ENCODE measurements at places on chromosomes 5 and 9.

DNA sequence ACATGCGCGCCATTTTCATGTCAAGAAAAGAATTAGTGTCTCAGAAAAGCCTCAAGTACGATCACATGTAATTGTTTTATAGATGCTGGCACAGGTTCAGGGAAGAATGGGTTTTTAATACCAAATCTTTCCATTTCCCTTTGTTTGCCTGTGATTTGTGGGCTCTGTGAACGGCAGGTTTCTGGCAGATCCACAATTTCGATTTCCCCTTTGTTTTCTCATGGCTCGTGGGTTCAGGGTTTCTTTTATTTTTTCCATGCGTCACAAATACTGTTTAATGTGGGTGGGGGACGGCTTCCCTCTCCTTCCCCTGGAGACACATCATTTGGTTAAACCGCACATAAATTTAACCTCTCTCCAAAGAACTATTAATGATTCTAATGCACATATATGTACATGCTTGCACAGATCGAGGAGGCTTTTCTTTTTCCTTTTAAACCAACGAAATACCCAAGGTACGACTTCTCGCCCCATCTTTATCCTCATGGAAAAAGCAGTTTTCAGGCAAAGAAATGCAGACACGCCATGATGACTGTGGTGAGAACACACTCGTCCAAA lies 195.9 kb downstream of the SLIT3 start:
- no peak for DNase-seq

- peak; percentile 1 for DNase-seq
Observed at GRCh38 chr5:54309276-54309675, 1.1 kb downstream of the ARL15 start.

GRCh38 chr5:64873441-64873840 lies 104.7 kb downstream of the CWC27 start:
- DNase-seq, result no peak

- no peak for DNase-seq
Observed at GRCh38 chr5:165616490-165617405, 2111.3 kb downstream of the MAT2B start.

- no peak for DNase-seq
Observed at GRCh38 chr9:72807765-72808445, 144.9 kb downstream of the ALDH1A1 start.

- no peak for DNase-seq
Observed at GRCh38 chr5:124264499-124264898, 481.9 kb downstream of the ZNF608 start.

DNA sequence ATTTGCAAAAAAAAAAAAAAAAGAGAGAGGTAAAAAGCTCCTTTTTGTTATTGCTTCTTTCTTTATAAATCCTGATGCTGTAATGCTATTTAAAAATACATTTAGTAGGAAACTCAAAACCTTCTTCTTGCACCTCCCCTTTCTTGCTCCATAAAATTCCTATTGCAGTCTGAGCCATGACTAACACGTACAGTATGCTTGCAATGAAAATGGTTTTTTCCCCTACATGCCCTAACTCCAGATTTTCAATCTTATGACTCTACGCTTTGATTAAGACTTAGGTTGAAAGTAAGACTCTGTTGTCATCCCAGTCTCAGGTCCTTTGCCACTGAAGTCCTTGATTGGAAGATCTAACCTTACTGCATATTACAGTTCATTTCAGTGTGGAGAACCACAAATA lies 23.9 kb downstream of the FGF10 start:
- DNase-seq, result no peak

GRCh38 chr5:31889001-31889561 lies 250.2 kb downstream of the PDZD2 start:
- no peak for DNase-seq

GRCh38 chr5:153237671-153238332 lies 252.7 kb upstream of the GRIA1 start:
- DNase-seq, result no peak

DNA sequence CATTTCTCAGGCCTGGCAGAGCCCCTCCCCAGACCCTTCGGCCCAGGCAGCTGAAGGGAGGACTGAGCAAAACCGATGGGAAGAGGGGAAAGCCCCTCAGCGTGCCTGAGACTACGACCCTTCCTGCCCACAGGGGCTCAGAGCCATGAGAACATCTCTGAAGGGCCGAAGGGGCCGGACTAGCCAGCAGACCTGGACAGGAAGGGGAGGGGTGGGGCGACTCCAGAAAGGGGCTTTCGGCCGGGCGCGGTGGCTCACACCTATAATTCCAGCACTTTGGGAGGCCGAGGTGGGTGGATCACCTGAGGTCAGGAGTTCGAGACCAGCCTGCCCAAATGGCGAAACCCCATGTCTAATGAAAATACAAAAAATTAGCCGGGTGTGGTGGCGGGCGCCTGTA lies 85.8 kb upstream of the PHYKPL start:
- DNase-seq, result no peak

GRCh38 chr9:32587901-32588300 lies 14.9 kb upstream of the NDUFB6 start:
- DNase-seq, result no peak

- no peak for DNase-seq
Observed at GRCh38 chr9:72893437-72893836, 59.4 kb downstream of the ALDH1A1 start.

DNA sequence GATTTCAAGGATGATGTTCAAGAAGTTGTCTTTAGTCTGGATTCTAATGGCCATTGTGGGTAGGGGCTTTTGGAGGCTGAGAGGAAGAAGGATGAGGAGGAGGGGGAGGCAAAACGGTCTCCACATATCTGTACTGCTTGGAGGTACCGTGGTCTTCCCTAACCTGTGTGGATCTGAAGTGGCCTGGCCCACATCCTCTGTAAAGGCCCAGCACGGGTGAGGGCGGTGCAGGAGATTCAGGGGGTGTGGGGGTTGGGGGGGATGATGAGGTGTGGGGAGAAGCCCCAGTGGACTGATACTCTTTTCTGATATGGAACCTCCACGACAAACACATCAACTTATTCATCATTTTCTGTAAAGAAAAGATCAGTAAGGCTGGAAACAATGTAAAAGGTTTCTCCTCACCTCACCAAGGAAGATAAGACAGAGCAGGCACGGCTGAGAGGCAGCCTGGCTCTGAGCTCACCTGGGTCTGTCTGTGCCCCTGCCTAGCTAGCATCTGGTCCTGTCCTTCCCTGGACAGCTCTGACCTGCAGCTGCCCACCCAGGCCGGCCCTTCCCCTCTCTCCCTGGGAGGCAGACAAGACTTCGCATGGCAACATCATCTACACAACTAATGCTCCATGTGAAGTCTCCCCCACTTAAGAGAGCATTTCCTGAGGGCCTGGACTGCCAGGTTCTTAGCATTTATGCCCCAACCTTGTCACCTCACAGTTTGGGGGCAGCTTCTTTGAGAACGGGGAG lies 5.6 kb upstream of the IL3 start:
- no peak for DNase-seq

DNA sequence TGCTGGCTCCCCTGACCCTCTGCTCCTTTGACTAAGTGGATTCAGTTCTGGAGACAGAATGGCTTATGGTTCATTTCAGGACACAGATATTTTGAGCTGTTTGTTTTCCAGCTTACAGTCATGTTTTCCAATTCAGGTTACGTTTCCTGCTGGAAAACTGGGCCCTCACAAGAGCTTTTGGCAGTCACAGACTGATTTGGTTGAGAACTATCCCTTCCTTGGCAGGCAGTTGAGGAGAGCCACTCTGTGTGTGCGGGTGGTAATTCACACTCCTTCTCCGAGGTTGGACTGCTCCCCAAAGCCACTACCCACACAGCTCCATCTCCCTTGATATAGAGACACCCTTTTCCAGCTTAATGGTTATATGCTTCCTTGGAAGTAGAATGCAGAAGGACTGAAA lies 534.5 kb downstream of the TMEM38B start:
- no peak for DNase-seq

GRCh38 chr9:89036891-89037290 lies 45.6 kb downstream of the S1PR3 start:
- no peak for DNase-seq

- DNase-seq, result no peak
Observed at GRCh38 chr9:31275419-31275818, 1109.0 kb upstream of the ACO1 start.

- DNase-seq, result no peak
Observed at GRCh38 chr5:143213851-143214363, 189.6 kb downstream of the NR3C1 start.

DNA sequence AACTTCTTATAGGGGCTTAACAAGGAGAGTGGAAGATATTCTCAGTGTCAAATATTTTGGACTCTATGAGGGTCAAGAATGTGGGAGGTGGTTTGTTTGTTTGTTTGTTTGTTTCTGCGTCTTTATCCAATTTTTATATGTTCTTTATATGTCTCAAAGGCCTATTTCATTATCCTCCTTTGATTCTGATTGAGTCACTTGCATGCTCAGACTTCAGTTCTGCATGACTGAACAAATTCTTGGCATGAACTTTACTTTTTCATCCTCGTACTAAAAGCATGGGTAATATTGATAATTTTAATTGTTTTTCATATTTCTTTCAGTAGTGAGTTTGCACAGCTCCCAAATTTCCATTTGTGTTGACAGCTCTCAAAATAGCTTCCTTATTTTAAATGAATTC lies 19.2 kb upstream of the ERBIN start:
- DNase-seq, result no peak

- no peak for DNase-seq
Observed at GRCh38 chr9:88237991-88238571, 99.8 kb upstream of the SPATA31C2 start.

- DNase-seq, result no peak
Observed at GRCh38 chr5:164186550-164186949, 681.1 kb downstream of the MAT2B start.

- no peak for DNase-seq
Observed at GRCh38 chr5:115124741-115125140, 45.0 kb downstream of the TRIM36 start.

DNA sequence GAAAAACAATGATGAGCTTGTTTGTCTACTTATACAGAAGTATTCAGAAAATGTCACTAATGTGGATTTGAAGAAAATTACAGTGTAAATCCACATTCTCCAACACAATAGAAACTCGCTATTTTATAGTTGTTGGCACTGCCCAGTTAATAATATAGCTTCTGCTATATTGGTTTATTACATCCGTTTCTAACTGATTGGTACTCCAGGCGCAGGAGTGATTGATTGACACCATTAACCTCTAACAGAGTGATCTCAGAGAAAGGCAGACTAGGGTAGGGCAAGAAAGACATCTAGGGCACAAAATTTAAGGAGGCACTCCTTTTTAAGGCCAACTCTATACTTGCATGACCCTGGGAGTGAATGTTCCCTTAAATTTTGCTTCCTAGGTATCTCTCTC lies 84.0 kb upstream of the MIER3 start:
- no peak for DNase-seq

GRCh38 chr9:71146511-71146910 lies 25.1 kb upstream of the TRPM3 start:
- DNase-seq, result no peak

DNA sequence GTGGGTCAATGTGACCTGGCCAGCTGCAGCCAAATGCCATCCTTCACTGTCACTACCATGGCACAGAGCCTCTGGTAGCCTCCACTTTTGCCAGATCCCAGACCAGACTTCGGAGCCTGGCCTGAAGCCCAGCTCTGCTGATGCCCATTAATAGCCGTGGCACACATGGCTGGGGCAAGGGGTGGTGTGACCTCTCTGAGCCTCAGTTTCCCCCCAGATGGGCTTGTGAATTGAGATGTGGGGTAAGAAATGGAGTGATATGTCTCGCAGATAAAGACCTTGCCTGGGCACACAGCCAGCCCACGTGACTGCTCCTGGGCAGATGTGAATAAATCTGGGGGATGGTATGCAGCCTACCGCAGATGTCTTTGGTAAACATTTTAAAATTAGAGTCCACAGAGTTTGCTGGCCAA lies 13.9 kb downstream of the SUSD3 start:
- no peak for DNase-seq

- no peak for DNase-seq
Observed at GRCh38 chr9:133051281-133051900, 10.4 kb upstream of the CEL start.

- no peak for DNase-seq
Observed at GRCh38 chr5:104088876-104089778, 526.5 kb upstream of the NUDT12 start.

GRCh38 chr5:51829230-51829629 lies 446.0 kb downstream of the ISL1 start:
- DNase-seq, result no peak

- DNase-seq, result no peak
Observed at GRCh38 chr5:109199799-109200620, 209.8 kb downstream of the PJA2 start.

DNA sequence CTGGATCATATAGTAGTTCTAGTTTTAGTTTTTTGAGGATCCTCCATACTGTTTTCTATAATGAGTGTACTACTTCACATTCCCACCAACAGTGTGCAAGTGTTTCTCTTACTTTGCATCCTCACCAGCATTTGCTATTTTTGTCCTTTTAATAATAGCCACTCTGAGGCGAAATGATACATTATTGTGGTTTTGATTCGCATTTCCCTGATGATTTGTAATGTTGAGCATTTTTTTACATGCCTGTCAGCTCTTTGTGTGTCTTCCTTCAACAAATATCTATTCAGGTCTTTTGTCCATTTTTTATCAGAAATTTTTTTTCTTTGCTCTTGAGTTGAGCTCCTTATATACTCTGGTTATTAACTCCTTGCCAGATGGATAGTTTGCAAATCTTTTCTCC lies 114.0 kb downstream of the ADAMTSL1 start:
- DNase-seq, result peak; percentile 56

DNA sequence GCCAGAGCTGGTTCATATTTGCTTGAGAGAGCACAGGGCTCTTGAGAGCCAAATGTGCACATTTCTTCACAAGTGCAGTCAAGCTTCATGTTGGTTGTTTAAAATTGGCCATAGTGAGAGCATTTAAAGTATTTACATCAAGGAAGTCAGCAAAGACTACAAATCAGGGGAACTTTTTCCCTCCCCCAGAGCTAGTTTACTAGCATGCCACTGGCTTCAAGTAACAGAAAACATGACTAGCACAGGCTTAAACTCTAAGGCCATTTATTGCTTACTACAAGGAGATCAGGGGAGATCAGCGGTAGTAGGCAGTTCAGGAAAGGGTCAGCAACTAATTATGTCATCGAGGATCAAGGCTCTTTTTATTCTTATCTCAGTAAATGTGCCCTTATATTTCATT lies 11.0 kb upstream of the CCDC171 start:
- DNase-seq, result no peak

DNA sequence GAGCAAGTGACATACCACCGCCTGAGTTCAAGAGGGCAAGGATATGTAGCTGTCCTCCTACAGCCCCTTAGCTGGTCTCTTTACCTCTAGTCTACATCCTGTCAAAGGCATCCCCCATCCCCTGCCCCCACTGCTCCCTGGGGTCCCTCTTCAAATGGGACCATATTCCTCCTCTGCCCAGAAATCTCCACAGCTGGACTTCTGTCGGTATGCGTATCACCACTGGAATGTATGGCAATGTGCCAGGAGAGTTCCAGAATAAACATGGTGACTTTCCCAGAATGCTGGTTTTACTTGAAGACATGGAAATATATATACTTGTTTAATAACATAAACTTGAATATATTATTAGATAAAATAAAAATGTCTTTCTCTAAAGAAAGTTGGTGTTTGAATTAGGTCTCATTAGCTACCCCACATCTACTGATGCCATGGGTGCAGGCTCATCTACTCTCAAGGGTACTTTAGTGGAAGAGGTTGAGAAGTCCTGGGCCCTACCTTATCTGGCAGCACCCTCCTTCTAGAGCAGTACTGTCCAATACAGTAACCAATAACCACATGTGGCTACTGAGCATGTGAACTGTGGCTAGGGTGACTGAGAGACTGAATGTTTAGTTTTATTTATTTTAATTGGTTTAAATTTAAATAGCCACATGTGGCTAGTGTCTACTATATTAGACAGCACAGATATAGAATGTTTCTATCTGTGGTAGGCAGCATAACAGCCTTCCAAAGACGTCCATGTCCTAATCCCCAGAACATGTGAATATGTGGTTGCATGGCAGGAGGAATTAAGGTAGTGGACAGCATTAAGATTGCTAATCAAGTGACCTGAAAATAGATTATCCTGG lies 181.7 kb upstream of the SLC30A5 start:
- peak; percentile 85 for DNase-seq
